ENCODE measurements at places on chromosomes 6 and 20.

DNA sequence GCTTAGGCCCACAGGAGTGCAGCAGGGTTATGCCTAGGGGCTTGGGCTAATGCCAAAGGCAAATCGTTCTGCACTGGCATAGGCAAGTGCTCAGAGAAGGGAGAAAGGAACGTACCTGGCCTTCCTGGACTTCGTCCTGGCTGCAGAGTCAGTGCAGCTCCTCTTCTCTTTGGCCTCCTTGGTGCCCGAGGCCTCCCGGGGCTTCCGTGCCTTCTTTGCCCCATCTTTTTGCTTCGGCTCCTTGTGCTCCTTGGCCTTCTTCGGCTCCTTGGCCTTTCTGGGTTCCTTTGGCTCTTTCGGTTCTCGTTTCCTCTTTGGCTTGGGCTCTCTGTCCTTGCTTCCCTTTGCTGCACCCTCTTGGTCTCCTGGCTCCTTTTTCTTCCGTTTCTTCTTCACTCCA lies 85.2 kb downstream of the CHD6 start:
- no peak for DNase-seq

DNA sequence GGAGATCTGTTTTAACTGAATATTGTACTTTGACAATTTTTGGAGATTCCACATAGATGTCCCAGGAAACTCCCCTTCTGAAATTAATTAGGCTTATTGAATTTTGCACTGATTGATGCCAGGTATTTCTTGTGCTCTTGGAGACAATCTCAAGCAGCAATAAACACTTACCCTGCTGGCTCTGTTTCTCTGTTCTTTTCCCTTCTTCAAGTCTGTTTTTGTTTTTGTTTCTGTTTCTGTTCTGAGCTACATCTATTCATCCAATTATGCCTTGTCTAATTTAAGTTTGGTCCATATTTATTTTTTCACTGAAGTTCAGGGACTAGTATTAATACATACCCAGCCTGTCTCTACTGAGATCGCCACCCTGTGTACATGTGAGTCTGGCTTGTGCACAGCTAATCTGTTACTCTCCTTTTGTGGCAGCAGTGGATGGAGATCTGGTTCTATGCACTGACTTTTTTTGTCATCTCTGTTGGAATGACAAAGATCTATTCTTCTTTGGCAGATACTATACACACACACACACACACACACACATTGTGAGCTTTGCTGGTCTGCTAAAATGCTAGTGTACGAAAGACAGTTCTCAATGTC lies 51.9 kb downstream of the IL22RA2 start:
- no peak for DNase-seq

DNA sequence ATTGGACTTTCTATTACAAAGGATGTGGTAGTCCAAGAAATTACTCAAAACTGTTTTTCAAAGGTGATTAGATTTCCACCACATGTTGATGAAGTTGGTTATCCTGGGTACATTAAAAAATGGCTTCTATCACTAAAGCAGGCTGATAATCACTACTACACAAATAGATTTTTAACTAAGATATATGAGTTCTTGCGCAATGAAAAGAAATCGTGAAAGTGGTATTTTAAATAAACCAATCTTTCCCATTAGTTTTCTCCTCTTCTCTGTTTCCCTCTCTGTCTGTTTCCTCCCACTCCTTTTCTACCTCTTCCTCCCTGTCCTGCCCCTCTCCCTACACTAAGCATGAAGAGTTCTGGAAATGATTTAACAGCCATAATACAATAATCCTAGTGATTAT lies 487.9 kb upstream of the CITED2 start:
- no peak for DNase-seq

DNA sequence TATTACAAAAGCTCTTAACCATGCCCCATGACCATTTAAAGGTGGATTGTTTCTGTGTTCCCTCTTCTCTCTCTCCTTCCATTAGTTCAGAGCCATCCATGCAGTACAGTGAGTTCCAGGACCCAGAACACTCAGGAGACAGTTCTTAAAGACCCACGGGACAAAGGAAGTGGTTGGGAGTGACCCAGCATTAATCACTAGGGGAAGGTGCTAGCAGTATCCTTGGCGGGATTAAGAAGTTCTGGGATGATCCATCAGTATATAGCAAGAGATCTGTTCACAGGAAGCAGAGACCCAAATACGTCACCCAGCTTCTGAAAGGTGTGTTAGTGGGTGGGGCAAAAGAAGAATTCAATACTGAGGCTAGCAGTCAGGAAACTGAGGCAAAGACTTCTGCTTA lies 154.1 kb downstream of the PHF3 start:
- DNase-seq = no peak

DNA sequence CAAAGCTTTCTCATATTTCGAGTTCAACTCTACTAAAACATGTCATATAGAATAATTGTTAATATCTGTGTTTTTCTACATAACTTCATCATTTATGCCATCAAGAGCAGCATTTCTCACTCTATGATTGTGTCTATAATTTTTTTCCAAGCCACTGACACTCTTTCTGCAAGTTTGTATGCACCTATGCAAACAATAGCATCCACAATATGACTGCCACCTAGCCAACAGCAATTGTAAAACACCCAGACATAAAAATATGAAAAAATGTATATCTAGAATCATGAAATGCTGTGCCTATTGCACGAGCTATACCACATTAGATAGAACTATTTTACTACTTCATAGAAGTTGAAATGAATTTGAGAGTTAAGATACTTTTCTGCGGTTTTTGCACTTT lies 286.5 kb upstream of the MARCKS start:
- DNase-seq = no peak

DNA sequence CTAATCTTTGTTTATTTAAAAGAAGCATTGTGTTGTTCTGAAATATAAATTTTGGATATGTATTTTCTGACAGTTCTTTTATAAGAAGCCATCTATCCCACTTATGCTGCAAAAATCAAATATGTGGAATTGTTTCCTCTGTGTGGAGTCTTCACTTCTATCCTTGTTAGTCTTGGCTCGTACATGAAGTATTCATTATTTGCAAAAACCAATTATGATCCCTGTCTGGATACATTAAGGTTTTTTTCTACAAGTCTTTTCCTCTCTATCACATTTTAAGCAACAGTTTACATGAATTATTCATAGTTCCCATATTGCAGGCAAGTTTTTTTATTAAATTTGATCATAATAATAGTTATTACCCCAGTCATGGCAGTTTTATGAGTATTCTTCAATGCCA lies 490.8 kb upstream of the GJE1 start:
- DNase-seq = no peak

DNA sequence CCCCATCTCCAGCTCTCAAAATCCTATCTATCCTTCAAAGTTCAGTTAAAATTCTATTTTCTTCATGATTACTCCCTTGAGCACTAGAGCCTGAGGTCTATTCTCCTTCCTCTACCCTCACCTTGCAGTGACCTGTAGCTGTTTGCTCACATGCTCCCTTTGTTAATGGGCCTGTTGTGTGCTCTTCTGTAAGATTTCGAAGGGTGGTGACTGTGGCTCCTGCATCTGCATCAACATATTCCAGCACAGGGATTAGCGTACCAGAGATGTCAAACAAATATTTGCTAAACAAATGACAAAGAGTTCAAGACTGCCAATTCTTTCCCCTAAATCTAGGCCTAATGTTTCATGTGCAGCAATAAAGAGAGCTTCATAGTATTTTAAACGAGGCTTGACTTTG lies 69.5 kb downstream of the ELOVL5 start:
- no peak for DNase-seq

DNA sequence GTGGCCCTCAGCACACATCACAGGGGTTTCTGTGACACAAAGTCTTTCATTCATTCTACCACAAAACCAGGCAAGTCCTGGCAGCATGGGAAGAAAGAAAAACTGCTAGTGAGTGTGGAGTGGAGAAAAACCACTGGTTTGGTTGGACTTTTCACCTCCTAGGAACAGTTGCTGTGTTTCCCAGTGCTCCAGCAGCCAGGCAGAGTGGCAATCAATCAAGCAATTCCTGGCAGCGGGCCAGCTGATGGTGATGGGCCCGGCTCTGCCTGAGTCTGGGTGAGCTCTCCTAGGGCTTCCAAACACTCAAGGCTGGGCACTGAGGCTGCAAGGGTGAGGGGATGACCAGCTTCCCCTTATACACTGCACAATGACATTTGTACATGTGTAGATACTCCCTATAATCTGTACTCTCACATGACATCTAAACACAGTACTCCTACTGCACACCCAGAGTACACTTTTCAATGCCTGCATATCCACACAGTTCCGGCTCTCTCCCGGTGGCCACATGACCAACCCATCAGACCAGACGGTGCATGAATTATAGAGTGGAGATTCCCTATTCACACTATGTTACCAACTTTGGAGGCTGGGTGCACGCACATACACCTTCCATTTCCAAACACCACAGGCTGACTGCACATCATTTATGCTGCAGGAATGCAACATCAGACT lies 156.6 kb downstream of the UNC5CL start:
- DNase-seq = no peak

Measured in cortex of kidney (tissue), 1 donor.